ENCODE measurements at places on chromosomes 1 and 21. TPM values are rescaled to one million over a fixed set of nuclear protein-coding genes. Genes with fewer than 3 reads are reported as not detected.

- DNase-seq = no peak
Measured at GRCh38 chr1:225688345-225688744, 35.4 kb upstream of the ENAH start.

GRCh38 chr1:45409276-45409675, 69.0 kb upstream of the MUTYH start:
- DNase-seq = no peak

- no peak for DNase-seq
Measured at GRCh38 chr1:22731924-22732720, 21.5 kb downstream of the EPHB2 start.

Gene AGT
- total RNA-seq = 0.68 TPM

Gene KRTAP12-2
- total RNA-seq = not detected

- DNase-seq = no peak
Measured at GRCh38 chr1:117541003-117541402, 64.8 kb upstream of the TENT5C start.

DNA sequence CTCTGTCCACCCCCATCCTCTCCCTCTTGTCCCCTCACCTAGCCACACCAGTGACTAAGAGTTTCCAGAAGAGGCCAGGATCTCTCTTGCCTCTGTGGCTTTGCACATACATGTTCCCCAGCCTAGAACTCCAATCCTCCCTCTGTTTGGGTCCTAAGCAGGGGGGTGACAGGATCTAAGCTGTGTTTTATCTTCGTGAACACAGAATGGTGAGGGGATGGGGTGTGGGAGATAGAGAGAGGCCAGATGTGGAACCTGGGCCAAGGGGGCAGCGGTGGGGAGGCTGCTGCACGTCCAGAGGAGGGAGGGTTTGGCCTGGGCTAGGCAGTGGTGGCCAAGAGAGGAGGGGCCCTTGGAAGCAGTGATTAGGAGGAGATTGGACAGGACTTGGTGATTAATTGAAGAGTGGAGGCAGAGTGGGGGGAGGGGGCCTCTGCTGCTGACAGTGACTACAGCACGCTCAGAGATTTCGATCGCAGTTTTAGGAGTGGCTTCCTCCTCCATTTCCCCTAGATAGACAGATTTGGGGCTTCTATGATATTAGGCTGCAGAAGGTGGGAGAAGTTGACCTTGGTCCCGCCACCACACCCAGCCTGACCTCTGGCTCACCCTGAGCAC, 17.1 kb upstream of the ADGRB2 start:
- no peak for DNase-seq

GRCh38 chr1:30786264-30786991, 28.9 kb upstream of the LAPTM5 start:
- no peak for DNase-seq
